ENCODE measurements at places on chromosomes 16 and 17. TPM values are rescaled to one million over a fixed set of nuclear protein-coding genes. Genes with fewer than 3 reads are reported as not detected.

Gene SEZ6L2
- total RNA-seq = not detected

Gene ZSWIM7
- total RNA-seq = 18.1 TPM

Gene CCL15
- total RNA-seq = not detected

DNA sequence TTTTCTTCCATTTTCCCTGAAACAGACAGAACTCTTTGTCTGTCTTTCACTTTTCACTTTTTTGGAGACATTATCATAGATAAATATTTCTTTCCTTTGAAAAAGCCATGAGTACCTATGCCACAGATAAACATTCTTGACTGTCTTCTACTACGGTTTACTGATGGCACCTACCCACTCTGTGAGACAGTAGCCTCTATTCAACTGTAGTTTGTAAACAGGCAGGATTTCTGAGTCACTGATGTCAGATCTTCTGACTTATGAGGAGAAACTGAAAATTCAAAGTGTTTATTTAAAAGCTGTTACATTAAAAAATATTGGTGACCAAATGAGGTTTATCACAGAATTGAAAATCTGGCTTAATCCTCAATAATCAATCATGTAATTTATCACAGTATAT is 658.4 kb downstream of the TOX3 start:
- H3K4me3 ChIP-seq = no peak overlapping the region
- H3K27me3 ChIP-seq = no peaks in the 10 kb centered on the region
- H3K36me3 ChIP-seq = no peaks in the 10 kb centered on the region
- no peak overlapping the region for H3K27ac ChIP-seq
- DNase-seq = no peak
- no peaks in the 10 kb centered on the region for H3K4me1 ChIP-seq

- peak overlapping the region; percentile 65 for H3K4me3 ChIP-seq
- H3K36me3 ChIP-seq = no peaks in the 10 kb centered on the region
- DNase-seq = no peak
- peak overlapping the region; percentile 82 for H3K27ac ChIP-seq
- H3K27me3 ChIP-seq = no peaks in the 10 kb centered on the region
- H3K4me1 ChIP-seq = peaks cover 61% of the 10 kb centered on the region
These were observed 1.9 kb upstream of the SNN start for GRCh38 chr16:11666103-11667055.

DNA sequence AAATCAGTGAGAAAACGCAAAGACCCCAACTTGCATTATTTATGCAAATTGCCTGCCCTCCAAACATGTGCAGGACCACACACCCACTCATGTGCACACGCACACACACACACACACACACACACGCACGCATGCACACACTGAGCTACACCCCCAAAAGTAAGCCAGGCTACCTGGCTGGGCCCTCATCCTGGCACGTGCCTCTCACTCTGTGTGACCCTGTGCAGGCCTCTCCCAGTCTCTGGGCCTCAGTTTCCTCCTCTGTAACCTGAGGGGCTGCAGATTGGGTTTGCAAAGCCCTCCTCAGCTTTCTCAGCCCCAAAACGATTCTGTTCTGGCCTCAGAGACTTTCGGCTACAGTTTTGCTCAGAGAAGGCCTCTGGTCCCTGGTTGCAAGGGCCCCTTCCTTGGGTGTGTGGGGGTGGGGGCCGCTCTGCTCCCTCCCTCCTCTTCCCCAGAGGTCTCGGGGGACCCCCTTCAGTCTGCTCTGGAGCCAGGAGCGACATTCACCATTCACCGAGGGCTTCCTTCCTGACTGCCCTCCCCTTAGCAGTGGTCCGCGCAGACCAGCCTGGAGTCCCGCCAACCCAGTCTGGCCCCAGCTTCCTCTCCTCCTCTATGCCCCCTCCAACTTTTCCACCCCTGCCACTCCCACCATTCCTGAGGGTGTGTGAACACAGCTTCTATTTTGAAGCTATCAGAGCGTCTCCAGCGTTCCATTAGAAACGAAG is 5.4 kb upstream of the PIK3R6 start:
- no peak overlapping the region for H3K4me3 ChIP-seq
- no peak overlapping the region for H3K27ac ChIP-seq
- peaks cover 6% of the 10 kb centered on the region for H3K36me3 ChIP-seq
- no peaks in the 10 kb centered on the region for H3K27me3 ChIP-seq
- DNase-seq = no peak

- H3K4me3 ChIP-seq = peak within 1 kb of the TSS; percentile 88
- H3K36me3 ChIP-seq = peaks cover 9% of the 10 kb centered on the region
- H3K4me1 ChIP-seq = peaks cover 38% of the 10 kb centered on the region
- peak; percentile 84 for DNase-seq
These were observed at the start of gene RNF227 for GRCh38 chr17:7915611-7916384. Gene RNF227 (minus strand): TSS chr17:7916289. CDS start chr17:7916195, 94 bp downstream.
